ENCODE measurements at places on chromosomes 2 and 18.
A peak's percentile ranks its signal among the peaks of the same experiment; 100 is the strongest.

DNA sequence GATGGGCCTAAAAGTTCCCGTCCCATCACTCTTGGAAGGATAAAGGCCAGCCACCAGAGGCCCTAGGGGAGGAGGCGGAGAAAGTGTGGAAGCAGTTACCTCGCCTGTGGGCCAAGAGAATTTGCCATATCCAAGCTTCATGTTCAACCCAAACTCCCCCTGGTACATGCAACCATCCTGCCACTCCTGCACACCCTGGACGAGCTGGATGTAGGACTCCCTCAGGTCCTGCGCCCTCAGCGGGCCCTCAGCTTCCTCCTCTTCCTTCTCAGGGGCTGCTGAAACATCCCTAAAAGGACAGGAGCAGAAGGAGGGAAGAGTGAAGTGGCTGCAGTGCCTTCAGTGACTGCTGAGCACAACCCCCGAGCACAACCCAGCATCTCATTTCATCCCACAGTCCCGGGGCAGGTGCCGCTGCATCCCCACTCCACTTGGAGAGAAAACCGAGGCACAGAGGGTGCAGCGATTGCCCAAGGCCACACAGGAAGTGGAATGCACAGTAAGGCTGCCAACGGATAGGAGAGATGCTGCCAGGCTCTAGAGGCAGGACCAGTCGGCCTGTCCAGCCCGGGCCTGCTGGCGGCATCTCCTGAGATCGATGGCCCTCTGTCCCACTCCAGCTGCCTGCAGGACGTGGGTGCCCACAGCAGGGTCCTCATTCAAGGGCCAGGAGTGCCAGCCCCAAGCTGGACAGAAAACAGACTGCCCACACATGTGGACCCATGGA is 2.9 kb downstream of the ANKMY1 start:
- no peak for DNase-seq

- DNase-seq = no peak
Observed at GRCh38 chr2:134976074-134976702, 57.6 kb downstream of the CCNT2 start.

- no peak for DNase-seq
Observed at GRCh38 chr2:16680781-16681180, 15.1 kb upstream of the CYRIA start.

DNA sequence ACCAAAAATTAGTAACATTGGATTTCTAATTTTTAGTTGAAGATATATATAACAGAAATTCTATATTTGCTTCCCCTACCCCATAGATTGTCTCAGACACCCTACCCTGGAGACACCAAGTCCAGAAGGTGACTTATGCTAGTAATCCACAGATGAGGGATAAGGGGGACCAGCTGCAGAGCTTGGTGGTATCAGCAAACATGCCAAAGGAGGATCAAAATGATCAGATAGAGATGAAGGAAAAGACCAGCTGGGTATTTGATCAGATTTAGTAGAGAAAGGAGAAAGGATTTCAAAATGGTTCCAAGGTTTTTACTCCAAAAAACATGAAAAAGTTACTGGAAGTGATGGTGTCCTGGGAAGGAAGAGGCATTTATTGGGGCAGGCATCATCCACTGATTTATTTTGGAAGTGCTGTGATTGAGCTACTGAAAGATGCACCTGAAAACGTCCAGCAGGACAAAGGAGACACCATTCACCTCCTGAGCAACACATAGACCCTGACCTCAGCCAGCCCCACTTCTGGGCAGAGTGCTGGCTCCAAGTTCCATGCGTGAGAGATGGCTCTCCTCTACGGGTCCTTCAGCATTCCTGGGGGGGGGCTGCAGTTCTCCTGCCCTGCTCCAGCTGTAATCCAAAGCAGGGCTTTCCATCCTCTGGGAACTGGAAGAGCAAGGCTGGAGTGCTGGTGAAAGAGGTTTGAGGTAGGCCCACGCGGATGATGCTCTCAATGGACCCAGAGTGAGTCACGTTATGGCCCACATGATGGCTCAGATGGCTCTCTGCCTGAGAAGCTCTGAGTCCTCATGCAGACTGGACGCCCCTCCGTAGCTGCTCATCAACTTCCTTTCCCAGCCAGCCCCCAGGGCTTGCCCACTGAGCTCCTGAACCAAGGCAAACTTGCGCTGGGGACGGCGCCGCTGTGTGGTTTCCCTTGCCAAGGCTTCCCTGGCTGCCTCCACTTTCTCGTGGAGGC is 3.7 kb upstream of the LRRFIP1 start:
- no peak for DNase-seq

DNA sequence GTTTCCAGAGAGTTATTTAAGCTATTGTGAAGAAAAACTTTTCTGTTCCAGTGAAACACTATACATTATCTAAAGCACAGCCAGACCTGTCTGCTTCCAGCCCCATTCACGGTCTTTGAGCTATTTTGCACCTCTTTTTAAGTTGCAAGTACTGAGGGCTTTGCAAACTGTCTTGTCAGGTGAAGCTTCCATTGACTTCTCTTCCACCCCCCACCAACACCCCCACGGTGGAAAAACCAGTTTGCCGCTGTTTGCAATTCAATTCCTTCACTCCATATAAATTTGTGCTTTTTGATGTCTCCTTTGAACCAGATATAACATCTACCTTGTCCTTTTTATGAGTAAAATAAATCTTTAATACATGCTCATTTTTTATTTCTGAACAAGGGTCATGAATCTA is 15.7 kb downstream of the B3GNT7 start:
- no peak for DNase-seq

DNA sequence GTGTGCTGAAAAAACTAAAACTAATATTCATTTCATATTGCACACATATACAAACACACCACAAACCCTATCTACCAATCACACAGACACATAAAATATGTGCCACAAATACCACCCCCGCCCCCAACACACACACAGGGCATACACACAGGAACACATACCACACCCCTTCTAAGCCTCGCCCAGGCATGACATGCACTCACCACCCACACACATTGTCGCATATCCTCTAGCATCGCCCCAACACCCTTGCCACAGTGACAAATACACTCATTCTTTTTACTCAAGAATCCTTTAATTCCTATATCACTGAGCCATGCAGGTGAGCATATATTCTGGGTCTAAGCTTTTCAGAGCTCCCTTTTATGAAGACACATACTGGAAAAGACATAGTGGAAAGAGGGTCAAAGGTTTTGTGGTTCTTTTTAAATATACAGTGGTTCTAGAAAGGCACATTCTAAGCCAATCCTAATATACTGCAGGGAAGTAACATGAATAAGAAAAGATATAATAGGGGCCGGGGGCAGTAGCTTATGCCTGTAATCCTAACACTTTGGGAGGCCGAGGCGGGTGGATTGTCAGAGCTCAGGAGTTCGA is 24.5 kb upstream of the LCLAT1 start:
- DNase-seq = no peak

DNA sequence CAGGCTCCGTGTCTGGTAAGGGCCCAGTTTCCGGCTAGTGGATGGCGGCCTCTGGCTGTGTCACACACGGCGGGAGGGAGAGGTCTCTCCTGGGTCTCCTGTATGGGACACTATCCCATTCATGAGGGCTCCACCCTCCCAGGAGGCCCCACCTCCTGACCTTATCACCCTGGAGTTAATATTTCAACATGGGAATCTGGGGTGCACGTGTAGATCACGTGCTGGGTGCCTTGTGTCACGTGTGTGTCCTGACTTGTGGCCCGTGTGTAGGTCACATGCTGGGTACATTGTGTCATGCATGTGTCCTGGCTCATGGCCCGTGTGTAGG is 9.9 kb downstream of the NEU4 start:
- no peak for DNase-seq

DNA sequence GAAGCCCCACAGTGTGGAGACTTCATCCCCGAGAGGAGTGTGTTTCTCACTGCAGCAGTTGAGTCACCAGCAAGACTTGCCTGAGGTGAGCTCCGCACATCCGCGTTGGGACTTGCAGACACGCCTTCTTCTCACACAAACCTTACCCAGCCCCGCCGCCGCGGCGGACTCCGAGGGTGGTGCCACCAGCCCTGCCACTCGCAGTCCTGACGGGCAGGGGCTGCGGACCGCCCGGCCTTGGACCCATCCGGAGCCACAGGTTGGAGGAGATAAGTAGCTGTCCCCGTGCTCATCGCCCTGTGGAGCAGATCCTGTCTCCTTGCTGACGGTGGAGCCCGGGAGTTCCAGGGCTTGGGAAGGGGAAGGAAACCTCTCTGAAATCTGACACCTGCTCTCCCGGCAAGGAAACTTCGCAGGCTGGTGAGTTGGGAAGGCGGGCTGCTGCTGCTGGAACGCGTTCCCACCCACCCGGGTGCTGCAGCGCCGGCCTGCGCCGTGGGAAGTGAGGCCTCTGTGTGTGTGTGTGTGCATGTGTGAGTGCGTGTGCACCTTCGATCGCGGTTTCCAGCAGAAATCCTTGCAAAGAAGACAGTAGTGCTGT is at the start of gene RAB27B:
RAB27B (plus strand) TSS at position 197 of the 601 bp plus-strand sequence. CDS start 49,109 bp downstream, outside the sequence.
- peak; percentile 52 for DNase-seq

GRCh38 chr2:85457877-85458316 is 39.4 kb downstream of the SH2D6 start:
- no peak for DNase-seq

- no peak for DNase-seq
Observed at GRCh38 chr2:59777120-59777519, 776.3 kb downstream of the BCL11A start.

DNA sequence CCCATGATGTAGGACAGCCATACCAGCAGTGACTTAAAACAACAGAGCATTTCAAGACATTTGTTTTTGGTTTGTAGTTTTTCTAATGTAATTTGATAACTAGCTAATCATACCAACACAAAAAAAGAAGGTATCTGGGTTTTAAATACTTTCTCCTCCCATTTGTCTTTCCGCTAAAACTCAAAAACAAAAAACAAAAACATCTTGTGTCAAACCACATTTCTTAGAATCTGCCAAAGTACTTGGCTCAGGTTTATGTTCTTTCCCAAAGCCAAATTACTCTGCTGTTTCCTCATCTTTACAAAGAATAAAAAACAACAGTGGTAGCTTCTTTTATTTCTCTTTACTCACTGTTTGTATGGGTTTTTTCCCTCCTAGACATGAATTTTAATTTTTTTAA is 71.5 kb downstream of the GREB1L start:
- DNase-seq = no peak

GRCh38 chr2:177353187-177353478 is 39.4 kb upstream of the AGPS start:
- DNase-seq = no peak

DNA sequence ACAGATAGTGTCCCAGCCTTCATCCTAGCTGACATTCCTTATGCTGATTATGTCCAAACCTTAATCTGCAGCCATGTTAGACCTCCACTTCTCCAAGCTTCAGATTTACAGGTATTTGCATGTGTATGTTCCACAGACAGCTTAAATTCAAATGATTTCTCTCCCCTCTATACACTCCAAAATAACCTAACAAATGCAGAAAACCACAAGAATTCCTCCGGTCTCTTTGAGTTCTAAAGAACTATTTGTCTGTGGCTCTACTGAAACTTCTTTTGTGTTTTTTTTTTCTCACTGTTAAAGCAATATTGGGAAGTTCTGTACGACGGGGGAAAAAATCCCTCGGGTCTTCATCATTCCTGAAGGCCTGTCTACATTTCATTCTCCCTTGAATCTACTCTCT is 8.6 kb downstream of the NDUFS1 start:
- no peak for DNase-seq

Measured in NCI-H187 (cell line).